T-helper 1 cell (primary cell): ENCODE measurements at places on chromosomes 1 and 21.

DNA sequence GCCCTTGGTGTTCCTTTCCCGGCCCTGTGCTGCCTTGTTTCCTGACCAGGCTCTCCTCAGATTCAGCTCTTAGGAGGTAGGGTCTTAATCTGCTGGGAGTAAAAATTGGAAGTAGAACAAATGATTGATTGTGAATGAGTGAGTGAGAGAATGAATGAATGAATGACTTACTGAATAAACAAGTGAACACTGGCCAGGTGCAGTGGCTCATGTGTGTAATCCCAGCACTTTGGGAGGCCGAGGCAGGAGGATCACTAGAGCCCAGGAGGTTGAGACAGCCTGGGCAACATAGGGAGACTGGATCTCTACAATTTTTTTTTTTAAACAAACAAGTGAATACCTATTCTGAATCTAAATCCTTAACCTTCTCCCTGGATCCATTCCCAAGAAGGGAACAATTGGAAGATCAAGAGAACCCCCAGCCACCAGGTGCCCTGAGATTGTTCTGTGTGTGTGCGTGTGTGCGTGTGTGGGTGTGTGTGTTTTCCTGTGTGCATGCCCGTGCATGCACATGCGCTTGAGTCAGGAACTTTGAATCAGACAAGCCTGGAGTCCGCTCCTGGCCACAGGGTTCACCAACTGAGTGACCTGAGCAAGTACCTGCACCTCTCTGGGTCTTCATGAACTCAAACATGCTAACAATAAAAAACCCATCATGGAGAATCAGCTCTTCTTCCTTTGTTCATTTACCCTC, 24.3 kb upstream of the CITED4 start:
- DNase-seq: no peak

GRCh38 chr1:82788660-82789059, 987.9 kb downstream of the ADGRL2 start:
- DNase-seq: no peak

DNA sequence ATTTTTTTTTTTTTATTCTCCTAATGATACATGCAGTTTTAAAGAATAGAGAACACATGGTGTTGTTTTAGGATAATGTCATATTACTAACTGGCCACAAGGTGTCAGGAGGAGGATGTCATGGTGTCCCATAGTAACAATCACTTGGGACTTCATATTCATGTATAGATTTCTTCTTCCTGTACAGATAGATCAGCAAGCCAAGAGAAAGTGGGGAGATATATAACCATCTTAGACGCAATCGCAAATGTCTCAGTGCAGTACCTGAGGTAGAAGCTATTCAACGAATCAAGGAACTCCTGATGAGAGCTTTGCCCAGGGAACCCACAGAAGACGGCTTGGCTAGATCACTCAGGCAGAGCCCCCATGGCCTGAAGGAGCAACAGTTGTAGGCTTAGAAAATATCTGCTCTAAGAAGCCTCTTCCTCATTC, 12.3 kb downstream of the OR2T11 start:
- no peak for DNase-seq

GRCh38 chr1:115098979-115099692, 9.8 kb upstream of the TSPAN2 start:
- peak; percentile 41 for DNase-seq

GRCh38 chr1:77227381-77227780, 8.2 kb upstream of the PIGK start:
- no peak for DNase-seq

- DNase-seq: no peak
Measured at GRCh38 chr1:7171574-7171973, 386.3 kb downstream of the CAMTA1 start.

GRCh38 chr1:45326627-45327623, at the start of gene HPDL:
TSS of gene HPDL (plus strand) at chr1:45326895. CDS start at chr1:45327149, 254 bp downstream.
- peak; percentile 32 for DNase-seq

DNA sequence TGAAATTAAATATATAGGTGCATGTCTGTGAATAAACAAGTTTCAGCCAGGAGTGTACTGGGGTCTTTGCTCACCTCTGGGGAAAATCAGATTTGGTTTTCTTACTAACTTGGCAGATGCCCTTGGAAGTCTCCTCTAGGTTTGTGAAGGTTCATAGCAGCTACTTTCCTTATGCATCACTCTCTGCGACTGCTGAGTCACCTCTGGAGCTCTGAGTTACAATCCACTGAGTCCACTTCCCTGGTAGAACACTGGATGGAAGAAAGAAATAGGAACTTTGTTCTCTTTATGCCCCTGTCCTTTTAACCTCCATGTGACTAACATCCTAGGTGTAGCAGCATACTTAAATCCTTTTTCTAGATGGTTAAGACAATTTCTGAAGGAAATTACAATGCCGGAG, 4.4 kb upstream of the FASLG start:
- no peak for DNase-seq

- DNase-seq: no peak
Measured at GRCh38 chr1:175808573-175808972, 65.2 kb upstream of the TNR start.

DNA sequence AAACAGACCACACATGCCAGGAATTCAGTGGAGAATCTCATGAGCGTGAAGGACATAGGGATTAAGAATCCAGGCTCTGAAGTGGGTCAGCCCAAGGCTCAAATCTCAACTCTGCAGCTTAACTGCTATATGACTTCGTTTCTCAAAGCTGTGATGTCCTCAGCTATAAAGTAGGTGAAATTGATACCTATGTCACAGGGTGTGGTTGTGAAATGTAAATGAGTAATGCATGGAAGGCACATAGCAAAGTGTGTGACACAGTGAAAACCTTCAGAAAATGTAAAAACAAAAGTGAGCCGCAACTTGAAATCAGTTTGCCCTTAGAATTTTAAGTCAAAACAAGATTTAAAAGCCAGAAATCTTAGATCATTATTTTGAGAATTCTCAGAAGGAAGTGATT, 145.7 kb upstream of the PRMT6 start:
- no peak for DNase-seq

GRCh38 chr1:23772049-23772853, 6.0 kb upstream of the PITHD1 start:
- DNase-seq: peak; percentile 73

DNA sequence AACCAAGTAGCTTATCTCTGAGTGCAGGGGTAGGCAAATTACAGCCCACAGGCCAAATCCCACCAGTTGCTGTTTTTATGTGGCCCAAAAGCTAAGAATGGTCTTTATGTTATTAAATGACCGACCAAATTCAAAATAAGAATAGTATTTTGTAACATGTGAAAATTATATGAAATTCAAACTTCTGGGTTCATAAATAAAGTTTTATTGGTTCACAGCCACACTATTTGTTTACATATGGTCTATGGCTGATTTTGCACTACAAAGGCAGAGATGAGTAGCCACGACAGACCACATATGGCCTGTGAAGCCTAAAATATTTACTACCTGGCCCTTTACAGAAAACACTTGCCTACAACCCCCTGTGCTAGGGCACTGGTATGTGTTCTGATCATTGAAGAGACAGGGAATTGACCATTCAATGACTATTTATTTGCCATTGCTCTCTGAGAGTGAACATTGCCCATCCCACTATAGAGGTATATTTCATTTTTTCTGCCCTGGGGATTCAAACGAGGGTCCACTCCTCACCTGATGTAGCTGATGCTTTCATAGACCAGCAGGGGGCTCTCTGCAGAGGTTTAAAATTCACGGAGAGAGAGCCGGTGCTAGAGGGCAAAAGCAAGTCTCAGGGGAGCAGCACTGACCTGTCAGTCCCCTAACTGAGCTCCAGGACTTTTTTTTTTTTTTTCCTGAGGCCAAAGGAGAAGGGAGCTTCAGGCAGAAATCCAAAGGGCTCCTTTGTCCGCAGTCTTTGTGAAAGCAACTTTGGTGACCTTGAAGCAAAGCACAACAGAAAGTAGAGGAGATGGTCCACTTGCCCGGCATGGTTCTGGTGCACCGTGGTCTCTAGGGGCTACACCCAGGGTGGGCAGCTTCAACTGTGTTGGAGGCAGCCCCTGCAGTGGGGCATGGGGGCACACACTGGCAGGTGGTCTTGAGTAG, 7.3 kb upstream of the GNL2 start:
- DNase-seq: peak; percentile 5

DNA sequence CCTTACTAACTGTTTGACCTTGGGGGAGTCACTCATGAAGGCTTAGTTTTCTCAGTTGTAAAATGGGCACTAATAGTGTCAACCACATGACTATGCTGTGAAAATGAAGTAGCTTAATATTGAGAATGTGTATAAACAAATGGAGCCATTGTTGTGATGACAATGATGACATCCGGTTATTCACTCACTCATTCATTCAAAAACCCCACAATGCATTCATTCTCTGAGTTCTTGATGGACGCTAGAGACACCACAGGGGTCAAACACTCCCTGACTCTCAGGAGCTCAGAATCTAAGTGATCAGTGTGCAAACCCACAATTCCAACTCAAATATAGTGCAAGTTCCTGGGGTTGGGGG, 138.9 kb downstream of the FOXD2 start:
- no peak for DNase-seq

GRCh38 chr1:215160351-215160750, 77.8 kb downstream of the KCNK2 start:
- DNase-seq: no peak

DNA sequence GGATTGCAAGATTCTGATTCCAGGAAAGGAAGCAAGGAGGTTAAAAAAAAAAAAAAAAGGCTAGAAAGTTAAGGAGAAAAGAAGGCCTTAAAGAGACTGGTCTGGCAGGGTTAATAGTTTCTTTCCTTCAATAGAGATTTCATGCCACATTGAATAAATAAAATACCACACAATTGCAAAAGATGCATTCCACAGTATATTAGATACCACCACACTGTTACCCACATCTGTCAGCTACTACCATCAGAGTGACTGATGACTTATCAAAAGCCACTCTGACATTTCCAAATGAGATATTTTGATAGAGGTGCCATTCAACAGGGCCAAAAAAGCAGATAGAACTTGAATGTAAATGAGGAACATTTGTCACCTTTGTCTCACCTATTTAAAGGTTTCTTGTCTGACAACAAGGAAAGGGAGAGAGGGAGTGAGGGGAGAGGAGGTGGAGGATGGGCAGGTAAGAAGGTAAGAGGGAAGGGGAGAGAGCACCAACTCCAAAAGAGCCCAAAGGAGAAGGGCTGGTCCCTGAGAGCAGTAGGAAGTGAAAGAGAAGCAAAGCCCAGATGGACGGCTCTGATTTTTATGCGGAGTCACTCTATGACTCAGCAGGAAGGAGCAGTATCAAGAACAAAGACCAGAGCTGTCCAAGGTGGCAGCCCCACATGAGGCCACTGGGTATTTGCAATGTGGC, 38.3 kb downstream of the LRRN2 start:
- no peak for DNase-seq

DNA sequence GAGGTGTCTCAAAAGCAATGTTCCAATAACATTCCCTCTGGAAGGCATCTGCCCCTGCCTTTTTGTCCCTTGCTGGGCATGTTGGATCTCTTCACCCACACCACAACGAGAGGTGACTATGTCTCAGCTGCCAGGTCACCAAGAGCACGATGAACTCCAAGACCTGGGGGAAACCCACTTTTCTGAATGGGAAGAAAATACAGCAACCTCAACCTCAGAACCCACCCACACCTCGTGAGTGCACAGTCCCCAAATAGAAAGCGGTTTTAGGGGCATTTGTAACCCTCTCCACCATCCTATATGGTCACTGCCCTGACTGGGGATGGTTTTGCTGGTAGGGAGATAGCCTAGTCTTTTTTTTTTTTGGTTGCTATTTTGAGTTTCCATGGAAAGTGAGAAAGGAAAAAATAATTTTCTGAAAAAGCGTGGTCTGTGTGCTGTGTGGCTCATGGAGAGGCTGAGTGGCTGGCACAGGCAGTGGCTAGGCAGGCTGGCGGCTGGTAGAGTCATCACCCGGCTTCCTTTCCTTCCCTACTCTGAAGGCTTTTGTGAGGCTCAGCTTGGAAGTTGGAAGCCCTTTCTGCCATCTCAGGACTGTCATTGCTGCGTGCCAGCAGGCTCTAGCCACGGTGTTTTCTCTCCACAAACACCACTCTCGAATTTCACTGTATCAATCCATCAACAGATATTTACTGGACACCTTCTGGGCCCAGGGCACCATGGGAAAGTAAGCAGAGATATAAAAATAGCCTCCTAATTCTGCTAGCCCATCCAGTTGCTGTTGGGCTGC, 15.8 kb downstream of the TSPAN2 start:
- DNase-seq: no peak

DNA sequence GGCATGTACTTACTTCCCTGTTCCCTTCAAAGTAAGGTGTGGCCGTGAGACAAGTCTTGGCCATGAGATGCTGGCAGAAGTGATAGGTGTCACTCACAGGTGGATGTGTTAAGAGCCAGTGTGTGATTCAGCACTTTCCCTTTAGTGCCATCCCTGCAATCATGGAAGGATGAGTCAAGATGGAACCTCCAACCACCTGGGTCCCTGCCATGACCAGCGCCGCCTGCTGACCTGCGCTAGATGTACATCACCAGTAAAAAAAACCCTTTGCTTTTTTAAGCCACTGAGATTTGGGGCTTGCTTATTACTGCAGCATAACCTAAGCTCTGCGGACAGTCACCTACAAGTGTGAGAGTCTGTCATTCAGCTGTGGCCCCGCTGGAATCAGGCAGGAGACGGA, 71.7 kb downstream of the TOMM20 start:
- no peak for DNase-seq

GRCh38 chr21:37072274-37072987, 440 bp downstream of the PIGP start:
- peak; percentile 68 for DNase-seq

GRCh38 chr1:40535732-40536131, 4.3 kb downstream of the ZNF684 start:
- DNase-seq: no peak

DNA sequence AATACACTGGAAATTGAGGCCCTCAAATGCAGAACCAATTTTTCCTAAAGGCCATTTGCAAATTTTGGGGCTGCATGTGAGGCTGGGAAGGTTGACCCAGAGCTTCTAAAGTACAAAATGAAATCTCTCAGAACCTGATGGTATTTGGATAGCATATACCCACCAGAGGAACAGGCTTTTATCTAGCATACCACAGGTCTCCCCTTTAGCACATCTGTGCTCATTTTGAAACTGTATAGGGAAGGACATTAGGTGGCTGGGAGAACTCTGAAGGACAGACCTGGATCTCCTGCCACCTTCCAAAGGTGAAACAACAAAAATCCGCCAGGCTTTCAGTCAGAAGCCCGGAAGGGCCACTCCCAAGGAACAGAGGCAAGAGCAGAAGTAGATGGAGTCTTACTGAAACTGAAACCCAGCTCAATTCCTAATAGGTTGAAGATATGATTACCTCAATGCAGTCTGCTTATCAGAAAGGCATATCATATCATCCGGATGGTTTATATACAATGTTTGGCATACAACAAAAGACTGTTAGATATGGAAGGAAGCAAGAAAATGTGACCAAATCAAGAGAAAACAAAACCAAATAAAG, 11.6 kb downstream of the CD55 start:
- no peak for DNase-seq

DNA sequence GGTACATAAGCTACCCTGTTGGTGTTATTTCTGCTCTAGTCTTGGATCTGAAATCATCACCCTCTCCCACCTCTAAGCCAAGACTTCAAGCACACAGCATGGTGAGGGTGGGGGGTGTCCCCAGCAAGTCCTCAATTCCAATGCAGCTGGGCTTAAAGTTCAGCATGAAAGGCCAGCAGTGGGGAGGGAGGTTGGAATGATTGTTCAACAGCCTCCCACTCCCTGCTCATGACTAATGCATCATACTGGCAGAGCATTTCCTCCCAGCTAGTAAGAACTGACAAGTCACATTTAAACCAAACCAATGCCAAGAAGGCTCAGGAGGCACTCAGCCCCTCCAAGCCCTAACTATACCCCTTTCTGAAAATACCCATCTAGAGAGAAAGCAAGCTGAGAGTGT, 50.1 kb downstream of the TIAM1 start:
- no peak for DNase-seq
